Heart right ventricle (tissue), 16 donors: ENCODE measurements at places on chromosomes 6 and 20. TPM values are rescaled to one million over a fixed set of nuclear protein-coding genes. Genes with fewer than 3 reads are reported as not detected.

Gene BMP2
- total RNA-seq: 1.5 TPM

Gene SCUBE3
- total RNA-seq: 7.5 TPM

Gene GGTLC1
- not detected for total RNA-seq

Gene NINL
- 4.3 TPM for total RNA-seq
